CD4-positive, alpha-beta T cell treated with Interleukin-15 for 4 hours (primary cell): ENCODE measurements at places on chromosomes 2 and 18.

DNA sequence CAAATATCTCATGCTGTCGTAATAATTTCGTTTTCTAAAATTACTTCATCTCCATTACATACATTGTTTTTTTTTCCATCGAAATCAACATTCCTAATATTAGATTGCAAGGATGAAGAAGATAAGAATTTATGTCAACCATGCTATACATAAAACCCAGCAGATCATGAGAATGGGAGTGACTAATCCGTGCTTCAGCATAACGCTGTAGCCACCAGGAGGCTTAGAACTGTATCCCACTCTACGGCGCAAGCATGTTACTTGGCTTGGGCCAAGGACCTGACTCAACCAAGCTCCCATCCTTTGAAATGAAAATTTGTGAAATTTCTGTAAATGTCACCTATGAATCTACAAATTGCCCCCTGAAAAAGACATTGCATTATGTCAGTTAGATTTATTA is 392.5 kb downstream of the FIGN start:
- DNase-seq: no peak

GRCh38 chr2:23414106-23414505 is 29.1 kb downstream of the KLHL29 start:
- no peak for DNase-seq

- DNase-seq: no peak
Observed at GRCh38 chr2:204538182-204539018, 6.9 kb upstream of the PARD3B start.

DNA sequence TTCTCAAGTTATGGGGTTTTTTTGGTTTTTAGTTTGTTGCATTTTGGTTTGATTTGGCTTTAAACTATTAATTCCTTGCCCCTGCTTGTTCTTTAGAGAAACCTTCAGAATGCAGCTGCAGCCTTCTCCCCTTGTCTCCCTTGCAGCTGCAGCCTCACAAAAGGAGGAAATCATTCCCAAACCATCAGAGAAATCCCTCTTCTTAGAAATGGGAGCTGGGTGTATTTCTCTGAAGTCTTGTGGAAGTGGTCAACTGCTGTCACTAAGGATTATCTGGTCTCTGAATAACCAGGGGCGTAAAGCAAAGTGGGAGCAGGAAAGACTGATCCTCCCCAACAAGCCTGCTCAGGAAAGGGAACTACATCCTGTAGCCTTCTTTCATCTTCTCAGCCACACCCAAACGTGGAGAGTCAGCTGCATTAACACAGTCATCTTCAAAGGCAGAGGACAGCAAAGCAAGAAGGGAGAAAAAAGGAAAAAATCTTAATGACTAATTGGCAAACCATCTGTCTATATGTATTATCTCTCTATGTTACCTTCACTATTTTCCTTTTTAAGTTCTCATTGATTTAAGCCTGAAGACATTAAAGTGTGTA is 1834.1 kb upstream of the PIK3C3 start:
- DNase-seq: no peak

DNA sequence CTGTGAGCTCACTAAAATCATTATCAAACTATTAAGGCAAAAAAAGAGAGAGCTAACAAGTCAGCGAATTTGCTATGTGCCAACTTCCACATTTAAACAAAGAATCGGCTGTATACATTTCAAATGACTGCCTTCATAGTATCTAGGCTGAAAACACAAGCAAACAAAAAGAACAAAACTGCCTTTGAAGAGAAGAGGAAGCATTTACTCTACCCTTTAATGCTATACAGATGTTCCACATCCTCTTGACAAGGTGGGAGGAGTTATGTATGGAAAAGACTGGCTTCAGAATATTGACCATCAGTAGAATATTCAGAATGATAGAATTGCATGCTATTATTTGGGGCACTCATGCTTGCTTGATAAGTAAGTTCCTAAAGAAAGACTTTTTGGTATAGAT is 741.7 kb downstream of the PLCL1 start:
- no peak for DNase-seq

GRCh38 chr2:226725126-226725860 is 74.3 kb downstream of the IRS1 start:
- no peak for DNase-seq

- no peak for DNase-seq
Observed at GRCh38 chr2:69993708-69994107, 32.3 kb upstream of the ASPRV1 start.

DNA sequence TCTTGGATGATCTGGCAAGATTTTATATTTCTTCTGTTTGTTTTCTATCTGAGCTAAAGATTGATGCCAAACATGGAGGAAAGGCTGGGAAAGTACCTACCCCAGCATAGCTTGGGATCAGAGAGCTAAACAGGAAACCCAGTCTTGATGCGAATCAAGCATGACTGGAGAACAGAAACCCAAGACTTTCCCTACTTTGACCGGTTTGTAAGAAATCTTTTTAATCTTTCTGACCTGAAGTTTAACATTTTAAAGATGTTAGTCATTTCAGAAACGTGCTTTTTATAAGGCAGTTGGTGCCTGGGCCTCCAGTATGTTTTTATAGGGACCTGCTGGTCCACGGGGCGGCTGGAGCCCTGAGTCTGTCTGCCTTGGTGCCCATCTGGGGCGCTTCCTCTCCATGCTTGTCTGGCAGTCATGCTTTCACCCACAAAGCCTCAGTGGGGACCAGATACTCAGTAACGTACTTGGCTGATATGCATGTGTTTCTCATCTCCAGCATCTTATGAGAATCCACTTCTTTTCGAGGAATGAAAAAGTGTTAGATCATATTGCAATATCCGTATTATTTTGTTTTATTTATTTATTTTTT is 266.5 kb downstream of the PTGR3 start:
- DNase-seq: peak; percentile 24

DNA sequence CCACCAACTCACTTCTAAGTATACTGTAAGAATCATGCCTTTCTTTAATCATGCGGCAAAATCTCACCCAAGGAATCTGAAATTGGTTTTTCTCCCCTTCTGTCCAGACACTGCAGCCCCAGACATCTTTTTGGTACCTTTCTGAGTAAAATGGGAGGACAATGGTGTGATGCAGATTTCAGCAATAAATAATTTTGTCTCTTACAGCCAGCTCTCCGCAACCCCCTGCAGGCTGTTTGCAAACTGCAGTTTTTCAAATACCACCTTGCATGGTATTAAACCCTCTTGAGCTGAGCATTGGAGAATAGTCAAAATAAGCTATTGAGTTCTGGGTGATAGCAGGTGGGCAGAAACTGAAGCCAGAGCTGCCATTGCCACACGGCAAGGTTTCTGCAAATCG is 32.2 kb downstream of the GPR39 start:
- DNase-seq: no peak

GRCh38 chr18:48470484-48471180 is 61.4 kb upstream of the ZBTB7C start:
- no peak for DNase-seq

GRCh38 chr2:190766595-190766994 is 114.0 kb upstream of the GLS start:
- DNase-seq: no peak

GRCh38 chr2:234631646-234632514 is 135.0 kb upstream of the ARL4C start:
- no peak for DNase-seq

DNA sequence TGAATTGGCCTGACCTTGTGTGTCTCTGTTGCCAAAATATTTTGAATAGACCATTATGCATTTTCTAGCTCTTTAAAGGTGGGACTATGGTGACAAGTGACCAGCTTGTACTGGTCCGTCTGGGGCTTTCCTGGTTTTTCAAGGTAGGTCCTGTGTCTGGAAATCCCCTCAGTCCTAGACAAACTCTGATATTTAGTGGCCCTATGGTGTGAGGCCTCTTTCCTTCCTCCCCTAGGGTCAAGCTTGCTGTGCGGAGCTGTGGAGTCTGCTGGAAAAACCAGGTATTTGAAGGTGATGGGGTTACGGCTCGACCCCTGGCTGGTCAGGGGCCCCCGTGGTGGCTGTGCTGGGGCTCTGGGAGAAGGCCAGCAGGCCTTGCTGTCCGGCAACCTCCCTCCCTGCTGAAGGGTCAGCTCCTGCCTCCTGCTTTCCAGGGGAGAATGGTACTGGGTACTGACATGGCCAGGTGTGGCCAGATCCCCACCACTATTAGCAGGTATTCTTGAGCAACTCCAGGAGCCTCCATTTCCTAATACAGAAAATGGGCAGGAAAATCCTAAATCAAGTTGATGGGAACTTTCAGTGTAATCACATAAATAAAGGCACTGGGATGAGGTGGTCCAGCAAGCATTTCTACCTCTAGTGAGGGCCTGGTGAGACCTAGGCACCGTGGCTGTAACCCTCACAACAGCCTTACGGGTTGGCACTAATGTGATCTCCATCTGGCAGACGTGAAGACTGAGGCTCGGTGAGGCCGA is 86.2 kb upstream of the HS6ST1 start:
- DNase-seq: no peak

- DNase-seq: no peak
Observed at GRCh38 chr2:9673914-9674481, 43.2 kb upstream of the YWHAQ start.

GRCh38 chr2:220334871-220335590 is 707.6 kb downstream of the SLC4A3 start:
- DNase-seq: no peak

DNA sequence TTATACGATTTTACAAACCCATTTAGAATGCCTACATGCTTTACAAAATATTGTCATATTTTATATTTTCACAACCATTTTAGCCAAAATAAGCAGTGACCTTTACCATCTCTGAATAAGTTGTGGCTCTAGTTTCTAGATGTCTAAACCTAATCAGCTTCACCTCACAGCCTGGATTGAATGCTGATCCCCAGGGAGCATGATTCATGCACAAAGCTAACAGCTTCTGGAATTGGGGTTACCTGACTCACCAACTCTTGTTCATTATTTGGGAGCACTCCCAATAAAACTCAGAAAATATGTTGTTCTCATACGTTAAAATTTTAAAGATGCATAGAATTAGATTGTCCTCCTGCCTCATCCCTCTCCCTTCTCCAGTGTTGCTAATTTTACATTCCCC is 611.7 kb upstream of the NETO1 start:
- no peak for DNase-seq

GRCh38 chr18:48186861-48187260 is 222.3 kb downstream of the ZBTB7C start:
- no peak for DNase-seq

- no peak for DNase-seq
Observed at GRCh38 chr2:96258166-96259022, 7.4 kb downstream of the TMEM127 start.

GRCh38 chr18:48110797-48111196 is 180.3 kb upstream of the SMAD2 start:
- no peak for DNase-seq

GRCh38 chr2:234680688-234681619 is 184.1 kb upstream of the ARL4C start:
- DNase-seq: no peak

DNA sequence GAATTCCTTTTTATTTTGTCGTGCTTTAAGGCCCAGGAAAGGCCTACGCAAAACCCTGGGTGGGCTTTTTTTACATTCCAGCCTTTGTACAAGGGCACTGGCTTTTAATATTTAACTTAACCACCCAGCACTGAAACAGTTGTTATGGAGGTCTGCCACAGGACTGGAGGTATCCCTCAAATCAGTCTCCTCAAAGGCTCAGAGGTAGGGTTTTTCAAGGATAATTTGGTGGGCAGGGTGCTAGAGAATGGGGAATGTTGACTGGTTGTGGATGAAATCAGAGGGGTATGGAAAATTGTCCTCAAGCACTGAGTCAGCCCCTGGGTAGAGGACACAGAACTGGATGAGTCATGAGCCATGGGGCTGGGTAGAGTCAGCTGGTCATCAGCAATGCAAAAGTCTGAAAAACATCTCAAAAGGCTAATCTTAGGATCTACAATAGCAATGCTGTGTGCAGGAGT is 443.1 kb downstream of the THSD7B start:
- no peak for DNase-seq

DNA sequence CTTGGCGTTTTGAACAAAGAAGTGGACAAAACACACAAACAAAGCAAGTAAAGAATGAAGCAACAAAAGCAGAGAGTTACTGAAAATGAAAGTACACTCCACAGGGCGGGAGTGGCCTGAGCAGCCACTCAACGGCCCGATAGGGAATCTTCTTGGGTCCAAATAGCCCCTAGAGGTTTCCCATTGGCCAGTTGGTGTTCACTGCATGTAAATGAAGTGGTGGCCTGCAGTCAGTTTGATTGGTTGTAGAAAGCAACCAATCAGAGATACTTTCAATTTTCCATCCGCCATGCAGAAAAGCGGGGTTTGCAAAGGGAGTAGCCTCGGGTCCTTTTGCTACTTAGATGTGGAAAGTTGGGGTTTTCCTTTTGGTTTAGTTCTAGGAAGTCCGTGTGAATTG is 31.6 kb downstream of the CYBRD1 start:
- DNase-seq: peak; percentile 17

DNA sequence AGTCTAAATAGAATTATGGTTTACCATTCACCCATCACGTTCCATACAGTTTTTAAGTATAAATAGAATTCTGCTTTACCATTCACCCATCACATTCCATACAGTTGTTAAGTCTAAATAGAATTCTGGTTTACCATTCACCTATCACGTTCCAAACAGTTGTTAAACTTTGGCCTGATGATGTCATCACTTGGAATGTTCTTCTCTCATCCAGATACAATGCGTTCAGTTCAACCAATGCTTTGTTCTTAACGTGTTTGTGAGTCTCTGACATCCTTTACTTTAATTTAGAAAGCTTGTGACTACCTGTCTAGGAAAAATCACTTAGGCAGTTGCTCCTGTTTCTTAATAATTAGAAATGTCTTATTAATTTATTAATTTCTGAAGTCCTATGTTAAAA is 236.3 kb upstream of the RASGRP3 start:
- no peak for DNase-seq

- no peak for DNase-seq
Observed at GRCh38 chr2:169116327-169116726, 47.0 kb downstream of the DHRS9 start.

GRCh38 chr2:202317080-202317857 is 51.7 kb downstream of the NOP58 start:
- no peak for DNase-seq

DNA sequence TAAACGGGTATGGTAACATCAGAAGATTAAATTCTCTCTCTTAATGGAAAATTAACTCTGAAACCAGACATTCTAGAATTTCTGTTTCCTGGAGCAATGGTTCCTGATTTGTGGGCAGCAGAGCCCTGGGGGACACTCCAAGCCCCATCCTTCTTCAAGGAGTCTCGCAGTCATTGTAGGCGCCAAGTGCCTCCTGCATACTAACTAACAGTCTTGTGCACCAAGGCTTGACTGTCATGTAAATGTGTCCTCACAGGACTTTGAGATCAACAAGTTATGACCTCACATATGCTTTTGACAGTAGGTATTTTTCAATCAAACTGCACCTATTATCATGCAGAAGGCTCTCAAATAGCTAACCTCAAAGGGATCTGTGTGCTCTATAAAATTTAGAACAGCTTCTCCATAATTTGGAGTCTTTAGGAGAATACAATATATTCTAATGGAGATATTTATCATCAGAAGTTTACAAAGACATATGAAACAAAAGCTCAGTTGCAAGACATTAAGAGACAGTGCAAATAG is 52.1 kb upstream of the COPS8 start:
- DNase-seq: no peak
